T-helper 2 cell (primary cell): ENCODE measurements at places on chromosomes 1 and 21.

GRCh38 chr1:88892357-88892877, 1.1 kb upstream of the GTF2B start:
- no peak for DNase-seq

- DNase-seq: no peak
Measured at GRCh38 chr1:168979276-168979675, 127.2 kb upstream of the ATP1B1 start.

GRCh38 chr1:220457957-220458609, 69.9 kb upstream of the MARK1 start:
- no peak for DNase-seq

- no peak for DNase-seq
Measured at GRCh38 chr1:37047542-37047941, 13.2 kb upstream of the GRIK3 start.

- no peak for DNase-seq
Measured at GRCh38 chr1:168609741-168610510, 33.5 kb downstream of the XCL1 start.
